ENCODE measurements at places on chromosomes 7 and 10. TPM values are rescaled to one million over a fixed set of nuclear protein-coding genes. Genes with fewer than 3 reads are reported as not detected.

OR9A2 gene
- total RNA-seq, result not detected

VWA2 gene
- 0.11 TPM for total RNA-seq

NUTM2A gene
- total RNA-seq, result 1.9 TPM

PBLD gene
- 2.6 TPM for total RNA-seq

GLI3 gene
- 0.32 TPM for total RNA-seq
